ENCODE measurements at places on chromosomes 4 and X. TPM values are rescaled to one million over a fixed set of nuclear protein-coding genes. Genes with fewer than 3 reads are reported as not detected.

GRCh38 chrX:69015156-69015555 lies 150.1 kb downstream of the PJA1 start:
- no peak for DNase-seq

GRCh38 chrX:101164766-101165590 lies 54.6 kb upstream of the DRP2 start:
- no peak for DNase-seq

GRCh38 chrX:3312109-3312508 lies 34.3 kb downstream of the MXRA5 start:
- DNase-seq: no peak

- DNase-seq: no peak
These were observed 6.1 kb downstream of the GPR82 start for GRCh38 chrX:41730081-41730480.

DNA sequence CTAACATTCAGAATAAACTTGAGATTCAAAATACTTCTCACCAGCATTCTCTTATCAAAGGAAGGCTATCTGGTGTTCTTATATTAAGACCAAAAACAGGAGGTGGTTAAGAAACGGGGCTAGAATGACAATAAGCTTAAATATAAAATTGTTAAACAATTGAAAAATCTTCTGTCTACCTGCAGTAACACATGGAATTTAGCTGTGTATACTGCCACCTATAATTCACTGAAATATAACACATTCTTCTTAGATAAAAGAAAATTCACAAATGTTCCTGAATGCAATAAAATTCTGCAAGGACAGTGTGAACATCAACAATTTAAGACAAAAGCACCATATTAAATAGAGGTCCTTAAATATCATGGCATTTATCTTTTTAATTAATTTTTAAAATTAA lies 11.5 kb upstream of the PCDH10 start:
- DNase-seq: no peak

DNA sequence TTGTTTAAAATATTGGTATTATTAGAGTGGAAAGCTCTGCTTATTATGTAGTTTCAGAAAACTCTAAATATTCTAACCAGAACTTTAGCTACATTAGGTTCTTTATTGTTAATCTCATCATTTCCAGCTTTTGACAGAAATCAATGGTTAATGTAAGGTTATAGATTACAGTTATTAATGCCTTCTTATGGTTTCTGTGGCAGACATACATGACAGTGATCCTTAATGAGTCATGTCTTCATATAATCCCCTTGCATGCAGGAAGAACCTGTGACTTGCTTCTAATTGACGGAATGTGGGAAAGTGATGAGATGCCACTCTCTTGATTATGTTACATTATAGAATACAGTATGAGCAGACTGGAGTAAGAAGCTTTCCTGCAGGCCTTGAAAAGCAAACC lies 23.5 kb downstream of the KLHL8 start:
- DNase-seq: no peak

DNA sequence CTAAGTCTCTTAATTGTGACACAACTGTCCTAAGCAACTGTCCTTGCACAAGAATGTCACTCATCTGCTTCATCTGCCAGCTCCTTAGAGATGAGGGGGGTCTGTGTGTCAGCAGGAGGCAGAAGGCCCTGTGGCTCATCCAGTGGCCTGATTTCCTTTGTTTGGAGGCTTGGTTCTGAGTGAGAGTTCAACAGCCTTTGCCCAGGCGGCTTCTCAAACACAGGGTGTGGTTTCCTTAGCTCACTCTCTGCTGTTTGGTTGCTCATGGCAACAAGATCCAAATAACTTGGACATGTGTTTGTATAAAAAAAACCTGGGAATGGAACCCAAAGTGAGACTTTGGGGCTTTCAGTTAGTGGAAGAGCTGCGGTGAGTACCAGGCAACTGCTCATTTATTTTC lies 46.6 kb downstream of the MAP7D3 start:
- DNase-seq: no peak

DNA sequence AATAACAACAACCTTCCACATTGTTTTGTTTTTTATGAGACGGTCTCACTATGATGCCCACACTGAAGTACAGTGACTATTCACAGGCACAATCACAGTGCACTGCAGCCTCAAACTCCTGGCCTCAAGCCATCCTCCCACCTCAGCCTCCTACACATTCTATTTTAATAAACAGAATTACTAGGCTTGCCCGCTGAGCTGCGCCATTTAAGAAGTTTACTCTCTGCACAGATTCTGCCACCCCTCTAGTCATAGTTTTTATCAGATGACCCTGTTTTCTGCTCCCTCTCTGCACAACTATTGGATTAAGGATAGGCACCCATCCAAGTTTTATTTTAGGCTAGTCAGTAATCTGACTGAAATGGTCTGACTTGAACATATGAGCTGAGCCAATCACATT lies 11.3 kb upstream of the COX18 start:
- no peak for DNase-seq

PTCHD1 gene
- not detected for total RNA-seq

POLN gene
- 3.5 TPM for total RNA-seq

PNMA6F gene
- total RNA-seq: not detected
